ENCODE measurements at places on chromosomes 3 and 15.

GRCh38 chr3:126155280-126155640 lies 25.1 kb downstream of the ALDH1L1 start:
- DNase-seq: peak; percentile 3

- no peak for DNase-seq
These were observed 74.6 kb downstream of the UBE2E2 start for GRCh38 chr3:23277688-23278087.

DNA sequence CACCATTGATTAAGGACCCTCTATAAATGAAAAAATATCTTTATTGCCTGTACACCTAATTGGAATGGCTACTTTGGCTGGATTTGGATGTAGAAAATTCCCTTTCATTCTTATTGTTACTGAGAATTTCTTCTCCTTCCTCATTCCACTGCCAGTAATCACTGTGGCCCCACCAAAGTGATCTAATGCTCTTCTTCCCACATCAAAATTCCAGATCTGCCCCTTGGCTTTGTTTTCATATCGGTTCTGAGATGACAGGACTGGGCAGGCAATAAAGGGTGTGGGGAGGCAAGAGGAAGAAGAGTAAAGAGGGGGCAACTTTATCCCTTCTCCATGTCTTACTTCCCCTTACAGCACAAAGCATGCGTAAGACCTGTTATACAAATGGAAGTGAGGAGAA lies 2.1 kb downstream of the ANKUB1 start:
- DNase-seq: no peak

GRCh38 chr15:51108933-51109550 lies 14.3 kb upstream of the TNFAIP8L3 start:
- no peak for DNase-seq

DNA sequence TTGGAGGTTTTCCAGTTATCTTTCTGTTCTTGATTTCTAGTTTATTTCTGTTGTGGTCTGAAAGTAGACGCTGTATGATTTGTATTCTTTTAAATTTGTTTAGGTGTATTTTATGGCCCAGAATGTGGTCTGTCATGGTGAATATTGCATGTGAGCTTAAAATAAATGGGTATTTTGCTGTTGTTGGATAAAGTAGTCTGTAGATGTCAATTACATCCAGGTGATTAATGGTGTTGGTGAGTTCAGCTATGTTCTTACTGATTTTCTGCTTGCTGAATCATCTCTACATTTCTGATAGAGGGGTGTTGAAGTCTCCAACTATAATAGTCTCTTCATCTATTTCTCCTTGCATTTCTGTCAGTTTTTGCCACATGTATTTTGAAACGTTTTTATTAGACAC lies 383.3 kb upstream of the SGO1 start:
- DNase-seq: no peak

- DNase-seq: no peak
These were observed 353.2 kb upstream of the AGTR1 start for GRCh38 chr3:148344521-148344920.

GRCh38 chr3:69914395-69914794 lies 85.1 kb upstream of the SAMMSON start:
- DNase-seq: no peak

Data from activated naive CD4-positive, alpha-beta T cell treated with anti-CD3 and anti-CD28 coated beads, Interleukin-2, amount 50 U/mL, for 16 hours (primary cell).